NCI-H1694 (cell line): ENCODE measurements at places on chromosomes 12 and 14.

DNA sequence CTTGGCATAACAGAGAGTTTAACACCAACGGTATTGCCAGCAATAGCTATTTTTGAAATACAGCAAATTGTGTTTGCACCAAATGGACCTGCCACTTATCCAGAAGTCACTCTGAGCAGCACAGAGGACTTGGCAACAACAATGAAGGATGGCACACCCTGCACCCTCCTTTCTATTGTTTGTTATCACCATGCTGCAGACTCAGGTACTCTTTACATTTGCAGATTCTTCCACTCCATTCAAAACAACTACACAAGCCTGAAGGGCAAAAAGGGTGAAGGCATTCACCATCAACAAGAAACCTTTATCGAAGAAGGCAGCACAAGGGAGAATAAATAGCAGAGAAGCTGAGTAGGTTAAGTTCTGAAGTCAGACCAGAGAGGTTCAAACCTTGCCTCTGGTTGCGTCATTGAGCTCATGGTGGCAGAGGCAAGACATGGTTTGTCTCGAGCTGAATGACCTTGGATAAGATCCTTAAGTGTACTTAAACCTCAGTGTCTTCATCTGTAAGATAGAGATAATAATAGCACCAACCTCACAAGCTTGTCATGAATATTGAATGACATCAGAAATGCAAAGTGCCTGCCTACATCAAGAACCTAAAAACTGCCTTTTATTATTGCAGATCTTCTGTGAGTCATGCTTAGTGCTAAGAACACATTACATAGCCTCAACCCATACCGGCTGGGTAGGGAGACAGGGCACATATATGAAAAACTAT is 1.4 kb upstream of the ACSM4 start:
- DNase-seq, result no peak

DNA sequence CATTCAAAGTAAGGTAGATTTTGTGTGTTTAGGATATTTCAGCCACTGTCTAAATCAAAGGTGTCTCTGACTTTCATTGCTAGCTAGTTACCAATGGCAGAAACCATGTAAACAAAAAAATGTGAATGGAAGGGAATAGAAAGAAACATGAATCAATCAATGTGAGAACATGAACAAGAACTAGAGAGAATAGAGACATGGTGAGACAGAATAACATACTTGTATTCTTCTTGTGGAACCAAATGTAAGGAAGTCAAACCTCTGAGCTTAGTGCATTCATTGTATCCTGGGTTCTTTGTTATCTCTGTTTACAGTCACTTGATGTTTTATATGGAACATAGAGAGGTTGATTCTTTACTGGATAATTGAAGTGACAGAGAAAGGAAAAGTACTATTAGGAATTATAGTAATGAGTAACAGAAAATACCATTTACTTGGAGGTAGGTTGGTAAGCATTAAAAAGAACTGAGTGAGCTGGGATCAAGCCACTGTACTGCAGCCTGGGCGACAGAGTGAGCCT is 2.6 kb upstream of the WNK1 start:
- no peak for DNase-seq

DNA sequence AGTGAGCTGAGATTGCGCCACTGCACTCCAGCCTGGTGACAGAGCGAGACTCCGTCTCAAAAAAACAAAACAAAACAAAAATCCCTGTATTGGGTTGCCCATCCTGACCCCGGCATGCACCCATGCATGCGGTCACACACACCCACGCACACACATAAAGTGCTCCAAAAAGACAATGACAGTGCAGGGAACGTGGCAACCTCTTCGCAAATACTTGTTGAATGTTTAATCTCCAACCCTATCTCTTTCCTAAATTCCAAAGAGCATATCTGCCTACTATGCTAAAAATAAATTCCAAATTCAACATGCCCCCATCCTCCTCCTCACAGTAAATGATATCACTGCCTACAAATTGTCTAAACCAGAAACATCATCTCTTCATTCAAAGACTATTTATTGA is 13.5 kb downstream of the SLC7A7 start:
- DNase-seq, result no peak

- no peak for DNase-seq
Observed at GRCh38 chr14:65483647-65484046, 71.1 kb downstream of the FUT8 start.

- no peak for DNase-seq
Observed at GRCh38 chr14:44616204-44616603, 109.1 kb upstream of the FSCB start.

GRCh38 chr12:27243804-27244688 is at the start of gene STK38L:
STK38L (plus strand) TSS chr12:27244286; CDS start chr12:27297721, 53,435 bp downstream.
- DNase-seq, result peak; percentile 80

- no peak for DNase-seq
Observed at GRCh38 chr12:63382930-63383329, 231.9 kb upstream of the AVPR1A start.

DNA sequence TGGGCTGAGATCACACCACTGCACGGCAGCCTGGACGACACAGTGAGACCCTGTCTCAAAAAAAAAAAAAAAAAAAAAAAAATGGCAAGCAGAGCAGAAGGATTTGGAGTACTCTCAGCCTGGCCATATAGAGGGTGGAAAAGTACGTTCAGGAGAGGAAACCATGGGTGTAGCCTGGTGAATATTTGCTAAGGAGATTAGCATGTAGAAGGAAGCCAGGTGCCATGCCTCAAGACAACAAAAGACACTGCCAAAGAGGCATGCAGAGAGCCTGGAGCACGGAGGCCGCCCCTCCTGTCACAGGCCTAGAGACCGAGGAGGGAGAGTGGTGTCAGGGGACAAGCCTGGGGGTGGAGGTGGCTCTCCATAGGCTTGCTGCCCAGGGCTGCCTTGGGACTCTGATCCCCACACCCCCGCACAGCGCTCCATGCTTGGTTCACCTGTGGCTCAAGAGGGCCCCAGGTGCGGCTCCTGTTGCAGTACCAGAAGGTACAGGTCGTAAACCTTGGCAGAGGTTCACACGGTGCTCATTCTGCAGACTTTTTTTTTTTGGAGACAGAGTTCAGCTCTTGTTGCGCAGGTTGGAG is 27.9 kb upstream of the DEGS2 start:
- no peak for DNase-seq

- DNase-seq, result peak; percentile 15
Observed at GRCh38 chr12:85920324-85920947, 46.3 kb downstream of the NTS start.

GRCh38 chr14:100765296-100765695 is 38.6 kb downstream of the DLK1 start:
- DNase-seq, result no peak

DNA sequence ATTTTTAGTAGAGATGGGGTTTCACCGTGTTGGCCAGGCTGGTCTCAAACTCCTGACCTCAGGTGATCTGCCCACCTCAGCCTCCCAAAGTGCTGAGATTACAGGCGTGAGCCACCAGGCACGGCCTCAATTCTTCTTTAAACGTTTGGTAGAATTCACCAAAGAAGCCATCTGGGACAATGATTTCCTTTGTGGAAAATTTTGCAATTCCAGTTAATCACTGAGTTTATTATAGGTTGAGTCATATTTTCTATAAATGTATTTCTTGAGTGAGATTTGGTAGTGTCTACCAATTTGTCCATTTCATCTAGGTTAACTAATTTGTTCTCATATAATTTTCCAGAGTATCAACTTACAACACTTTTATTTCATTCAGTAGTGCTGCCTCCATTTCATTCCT is 683.9 kb upstream of the TMEM132C start:
- no peak for DNase-seq

GRCh38 chr12:57276935-57277563 is 26.1 kb upstream of the STAC3 start:
- no peak for DNase-seq

DNA sequence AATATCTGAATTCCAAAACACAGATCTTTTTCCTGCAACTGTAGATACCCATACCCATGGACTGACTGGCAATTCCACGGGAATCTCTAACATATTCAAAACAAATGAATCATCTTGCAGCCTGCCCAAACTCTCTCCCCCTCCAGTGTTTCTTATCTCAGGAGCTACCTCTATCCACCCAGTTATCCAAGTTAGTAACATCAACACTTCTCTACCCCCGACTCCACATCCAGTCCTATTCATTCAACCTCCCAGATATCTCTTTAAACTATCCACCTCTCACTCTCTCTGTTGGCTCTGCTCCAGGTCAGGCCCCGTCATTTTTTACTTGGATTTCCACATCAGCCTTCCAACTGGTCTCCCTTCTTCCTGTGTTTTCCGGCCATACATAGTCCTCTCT is 6.7 kb upstream of the KCNH5 start:
- no peak for DNase-seq

- no peak for DNase-seq
Observed at GRCh38 chr12:110765111-110765510, 22.4 kb upstream of the PPP1CC start.
